ENCODE measurements at places on chromosomes 5 and 9.
A peak's percentile ranks its signal among the peaks of the same experiment; 100 is the strongest.

GRCh38 chr5:139207297-139208000, 9.3 kb upstream of the SIL1 start:
- DNase-seq = no peak

- DNase-seq = no peak
Measured at GRCh38 chr5:173452119-173452905, 124.1 kb upstream of the STC2 start.

DNA sequence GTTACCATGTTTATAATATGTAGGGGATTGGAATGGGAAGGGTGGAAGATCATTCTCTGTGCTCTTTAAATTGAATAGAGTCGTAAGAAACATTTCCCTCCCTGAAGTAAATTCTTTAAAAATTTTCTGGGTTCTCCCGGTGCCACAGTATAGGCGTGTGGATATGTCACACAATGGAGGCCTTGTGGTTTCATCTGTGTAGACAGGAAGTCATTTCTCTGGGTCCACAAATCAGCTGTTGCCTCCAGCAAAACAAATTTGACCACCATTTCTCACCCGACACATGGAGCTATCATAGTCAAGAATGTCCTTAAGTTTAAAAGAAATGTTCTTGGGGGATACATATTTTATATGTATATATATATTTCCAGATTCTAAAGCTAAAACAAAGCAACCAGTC, 17.4 kb downstream of the CEP78 start:
- no peak for DNase-seq

- DNase-seq = no peak
Measured at GRCh38 chr5:95768731-95769130, 37.6 kb downstream of the RHOBTB3 start.

GRCh38 chr9:80926611-80927010, 762.7 kb downstream of the TLE1 start:
- no peak for DNase-seq

- peak; percentile 63 for DNase-seq
Measured at GRCh38 chr9:79185866-79186265, 385.9 kb upstream of the TLE4 start.

- DNase-seq = no peak
Measured at GRCh38 chr5:14351086-14351661, 208.0 kb downstream of the TRIO start.

DNA sequence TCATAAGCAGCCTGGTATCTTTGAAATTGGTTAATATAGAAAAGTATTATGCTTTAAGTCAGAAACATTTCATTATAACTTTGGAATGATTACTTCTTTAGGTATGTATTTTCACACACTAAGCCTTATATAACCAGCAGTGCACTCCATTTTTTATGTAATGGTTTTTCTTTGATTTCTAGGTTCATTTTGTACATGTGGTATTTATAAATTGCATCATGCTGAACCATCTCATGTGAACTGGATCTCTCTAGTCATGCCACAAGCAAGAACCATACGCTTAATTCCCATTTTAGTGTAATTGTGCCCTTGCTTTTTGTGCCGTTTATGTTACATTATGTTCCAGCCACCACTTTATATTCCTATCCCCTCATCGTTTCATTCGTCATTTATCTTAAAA, 38.6 kb upstream of the SRP19 start:
- no peak for DNase-seq

GRCh38 chr5:174675916-174676315, 48.5 kb upstream of the MSX2 start:
- no peak for DNase-seq

- no peak for DNase-seq
Measured at GRCh38 chr5:92963800-92964199, 617.2 kb downstream of the NR2F1-AS1 start.

DNA sequence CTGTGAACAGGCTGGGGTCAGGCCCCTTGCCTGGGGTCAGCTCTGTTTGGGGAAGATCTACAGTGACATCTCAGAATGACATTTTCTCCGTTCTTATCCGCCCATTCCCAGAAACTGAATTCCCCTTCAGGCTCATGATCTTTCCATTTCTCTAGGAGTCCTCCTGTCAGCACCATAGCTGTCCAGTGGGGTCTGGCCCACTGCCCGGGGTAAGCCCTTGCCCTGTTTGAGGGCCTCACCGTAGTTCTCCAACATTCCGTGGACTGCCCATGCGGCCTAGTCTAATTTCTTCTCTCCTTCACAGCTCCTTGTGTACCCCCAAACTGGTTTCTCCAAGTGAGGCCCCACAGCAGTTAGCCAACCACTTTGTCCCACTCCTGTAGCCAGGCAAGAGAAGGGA, 68.4 kb downstream of the ENTREP1 start:
- DNase-seq = no peak

GRCh38 chr5:55429613-55430253, 105.0 kb downstream of the PLPP1 start:
- no peak for DNase-seq

- no peak for DNase-seq
Measured at GRCh38 chr5:36209664-36210063, 32.1 kb downstream of the NADK2 start.

GRCh38 chr9:96061293-96061987, 185.9 kb downstream of the ERCC6L2 start:
- no peak for DNase-seq

DNA sequence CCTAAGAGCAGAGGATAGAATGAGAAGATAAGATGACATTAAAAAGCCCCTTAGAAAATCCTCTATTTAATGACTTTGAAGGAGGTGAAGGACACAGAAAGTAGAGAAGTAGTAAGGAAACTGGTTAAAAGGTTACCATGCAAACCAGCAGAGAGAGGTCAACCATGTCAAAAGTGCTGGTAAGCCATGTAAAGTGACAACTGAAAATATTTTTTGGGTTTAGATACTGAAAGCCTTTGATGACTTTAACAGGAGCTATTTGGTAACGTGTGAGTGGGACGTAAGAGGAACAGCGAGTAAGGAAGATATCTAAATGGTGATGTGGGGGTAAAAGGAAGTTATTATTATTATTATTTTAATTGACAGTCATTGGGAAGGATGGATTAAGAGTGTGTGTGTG, 56.9 kb downstream of the MACIR start:
- no peak for DNase-seq

GRCh38 chr9:18999173-18999785, 33.7 kb downstream of the SAXO1 start:
- DNase-seq = no peak

GRCh38 chr9:129259375-129259774, 81.3 kb upstream of the IER5L start:
- no peak for DNase-seq

DNA sequence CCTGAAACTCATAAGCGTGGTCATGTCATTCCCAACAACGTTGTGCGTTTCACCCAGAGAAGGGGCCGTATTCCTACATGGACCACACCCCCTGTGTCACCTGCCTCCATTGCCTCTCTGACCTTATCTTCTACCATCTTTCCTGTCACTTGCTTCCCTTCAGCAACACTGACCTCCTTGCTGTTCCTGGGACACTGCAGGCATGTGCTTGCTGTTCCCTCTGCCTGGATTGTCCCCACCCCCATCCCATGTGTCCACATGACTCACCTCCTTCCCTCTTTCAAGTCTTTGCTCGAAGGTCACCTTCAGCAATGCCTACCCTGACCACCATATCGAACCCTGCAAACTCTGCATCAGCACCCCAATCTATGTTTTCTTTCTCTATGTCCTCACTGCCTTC, 133.2 kb upstream of the ZNF618 start:
- no peak for DNase-seq

DNA sequence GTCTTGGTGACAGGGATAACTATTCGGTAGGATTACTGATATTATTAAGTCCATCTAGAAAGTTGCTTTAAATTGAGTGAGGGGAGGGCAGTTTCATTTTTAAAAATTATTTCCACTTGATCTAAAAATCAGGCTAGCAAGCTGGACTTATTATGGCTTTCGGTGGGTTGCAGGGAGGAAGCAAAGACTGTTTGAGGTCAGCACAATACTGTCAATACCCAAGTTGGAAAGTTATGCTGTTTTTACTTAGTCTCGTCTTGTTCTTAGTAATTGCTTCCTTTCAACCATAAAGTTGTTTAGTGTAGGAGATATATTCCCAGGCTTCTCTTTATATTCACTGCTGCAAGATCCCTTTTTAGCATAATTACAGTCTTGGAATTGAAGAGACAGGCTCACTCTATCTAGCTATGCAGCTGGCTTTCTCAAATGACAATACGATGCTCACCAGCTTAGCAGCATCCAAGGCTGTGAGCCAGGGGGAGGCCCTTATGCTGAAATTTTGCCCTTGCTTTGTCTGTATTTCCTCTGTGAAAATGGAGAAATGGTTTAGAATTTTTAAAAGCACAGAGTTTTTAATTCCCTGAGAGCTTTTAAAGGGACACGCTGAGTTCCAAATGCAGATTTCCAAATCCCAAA, 68.2 kb upstream of the APC start:
- DNase-seq = no peak

- no peak for DNase-seq
Measured at GRCh38 chr5:1097381-1097987, 14.4 kb downstream of the SLC12A7 start.

DNA sequence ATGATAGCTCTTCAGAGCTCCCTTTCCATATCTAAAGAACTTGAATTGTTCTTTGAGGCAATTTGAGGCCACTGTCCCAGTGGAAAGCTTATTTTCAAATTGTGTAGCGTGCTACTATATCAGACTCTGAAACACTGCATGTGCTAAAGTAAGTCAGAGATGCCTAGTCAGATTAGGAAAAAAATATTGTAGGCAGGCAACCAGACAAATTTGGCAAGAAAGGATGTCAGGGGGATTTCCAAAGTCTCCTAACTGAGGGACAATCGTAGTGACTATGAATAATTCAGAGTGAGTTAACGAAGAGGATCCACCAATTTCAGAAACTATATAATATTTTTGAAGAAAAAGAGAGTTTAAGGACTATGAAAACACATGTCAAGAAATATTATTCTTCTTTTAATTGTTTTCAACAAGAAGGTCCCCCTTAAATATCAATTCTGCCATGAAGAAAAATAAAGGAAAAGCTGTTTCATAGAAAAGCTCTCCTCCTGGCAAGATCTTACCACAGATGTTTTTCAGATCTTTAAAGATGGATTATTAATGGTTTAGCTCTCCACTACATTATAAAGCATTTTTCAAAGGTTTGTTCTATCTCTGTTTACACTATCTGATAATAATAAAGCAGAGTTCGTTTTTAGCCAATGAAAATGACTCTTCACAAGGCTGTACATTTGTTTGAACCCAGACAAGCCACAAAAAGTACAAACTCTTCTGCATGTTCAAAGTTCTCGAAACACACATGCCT, 273.5 kb upstream of the PTGER4 start:
- no peak for DNase-seq

- DNase-seq = no peak
Measured at GRCh38 chr9:27440888-27441740, 83.0 kb upstream of the IFNK start.

DNA sequence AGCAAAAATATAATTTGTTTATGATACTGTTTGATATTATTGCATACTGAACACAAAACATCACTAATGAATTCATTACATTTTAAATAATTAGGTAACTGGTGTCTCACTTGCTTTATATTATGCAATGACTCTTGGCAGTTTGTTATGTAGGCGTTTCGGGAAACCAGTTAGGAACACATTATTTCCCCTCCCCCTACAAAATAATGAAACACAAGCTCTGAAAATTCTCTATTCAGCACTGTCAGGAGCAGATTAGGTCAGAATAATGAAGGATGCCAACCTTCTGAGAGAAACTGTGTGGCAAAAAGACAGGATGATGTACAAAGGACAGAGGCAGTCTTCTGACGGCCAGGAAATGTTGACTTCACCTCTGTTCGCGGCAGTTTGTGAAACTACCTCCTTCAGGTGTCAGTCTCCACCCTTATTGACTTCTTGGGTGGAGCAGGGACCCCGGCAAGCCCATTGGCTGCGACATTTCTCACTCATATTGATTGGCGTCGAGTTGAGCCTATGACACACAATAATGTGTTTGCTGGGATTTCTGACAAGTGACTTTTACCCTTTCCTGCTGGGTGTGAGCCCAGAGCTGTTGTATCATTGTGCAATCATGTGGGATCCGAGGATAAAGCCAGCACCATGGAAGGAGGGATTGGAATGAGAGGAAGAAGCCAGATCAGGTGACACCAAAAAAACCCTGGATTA, 33.9 kb downstream of the SH3PXD2B start:
- peak; percentile 88 for DNase-seq

DNA sequence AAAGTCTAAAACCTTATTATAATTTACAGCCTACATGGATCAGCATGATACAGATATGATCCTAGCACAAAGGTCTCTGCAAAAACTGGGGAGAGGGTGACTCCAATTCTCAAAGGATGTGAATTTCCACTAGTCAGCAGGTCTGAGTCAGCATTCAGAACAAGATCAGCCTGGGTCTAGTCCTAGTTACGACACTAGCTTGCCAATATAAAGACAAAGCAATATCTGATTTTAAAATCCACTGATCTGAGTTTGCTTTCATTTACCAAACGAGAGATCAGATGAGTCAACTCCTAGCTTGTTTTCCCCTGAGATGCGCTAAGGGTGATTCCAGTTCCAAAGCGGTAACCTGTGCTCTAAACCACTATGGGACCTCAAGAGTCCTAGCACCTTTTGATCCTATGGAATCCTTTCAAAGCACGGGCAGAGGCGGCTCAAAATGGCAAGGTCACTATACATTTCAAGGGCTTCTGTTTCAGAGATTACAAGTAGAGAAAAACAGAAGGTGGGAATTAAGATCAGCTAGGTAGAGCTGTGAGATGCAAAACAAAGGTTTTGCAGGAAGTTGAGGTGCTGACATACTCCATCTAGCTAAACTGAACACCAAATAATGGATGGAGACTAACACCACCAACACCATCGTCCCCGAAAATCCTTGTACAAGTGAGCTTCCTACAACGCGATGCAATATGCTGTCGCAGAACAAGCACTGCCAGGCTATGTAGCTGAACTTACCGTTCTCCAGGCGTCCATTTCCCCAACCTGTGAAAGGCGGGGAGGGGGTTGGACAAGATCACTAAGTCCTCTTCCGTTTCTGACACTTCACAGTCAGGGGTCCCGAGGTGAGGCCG, 906 bp downstream of the SLC25A51 start:
- no peak for DNase-seq

GRCh38 chr5:159412284-159413046, 82.2 kb upstream of the IL12B start:
- no peak for DNase-seq

- DNase-seq = no peak
Measured at GRCh38 chr9:137352511-137353222, 50.6 kb upstream of the NRARP start.

DNA sequence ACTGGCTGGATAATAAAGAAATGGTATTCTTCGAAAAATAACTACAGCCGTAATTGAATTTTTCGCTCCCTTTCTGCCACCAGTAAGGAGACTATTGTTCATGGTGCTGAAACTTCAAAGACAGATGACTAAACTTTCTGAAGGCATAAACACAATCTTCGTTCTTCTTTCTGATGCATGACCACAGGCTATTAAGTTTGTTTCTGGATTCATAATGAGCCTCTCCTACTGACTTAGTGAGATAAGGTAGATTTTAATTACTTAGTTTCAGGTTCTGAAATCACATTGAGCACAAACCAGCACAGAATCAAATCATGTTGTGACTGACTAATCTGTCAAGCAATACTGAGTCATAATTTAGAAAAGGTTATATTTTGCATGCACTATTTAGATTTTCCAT, 441.8 kb upstream of the CCNG1 start:
- DNase-seq = no peak

GRCh38 chr5:75536694-75537360, 25.1 kb downstream of the POLK start:
- no peak for DNase-seq

- DNase-seq = no peak
Measured at GRCh38 chr5:56900858-56901578, 8.4 kb upstream of the SETD9 start.

GRCh38 chr5:169272731-169273427, 28.1 kb downstream of the SLIT3 start:
- no peak for DNase-seq

Measured in suprapubic skin (tissue), 4 donors.